ENCODE measurements at places on chromosomes 3 and 15.

DNA sequence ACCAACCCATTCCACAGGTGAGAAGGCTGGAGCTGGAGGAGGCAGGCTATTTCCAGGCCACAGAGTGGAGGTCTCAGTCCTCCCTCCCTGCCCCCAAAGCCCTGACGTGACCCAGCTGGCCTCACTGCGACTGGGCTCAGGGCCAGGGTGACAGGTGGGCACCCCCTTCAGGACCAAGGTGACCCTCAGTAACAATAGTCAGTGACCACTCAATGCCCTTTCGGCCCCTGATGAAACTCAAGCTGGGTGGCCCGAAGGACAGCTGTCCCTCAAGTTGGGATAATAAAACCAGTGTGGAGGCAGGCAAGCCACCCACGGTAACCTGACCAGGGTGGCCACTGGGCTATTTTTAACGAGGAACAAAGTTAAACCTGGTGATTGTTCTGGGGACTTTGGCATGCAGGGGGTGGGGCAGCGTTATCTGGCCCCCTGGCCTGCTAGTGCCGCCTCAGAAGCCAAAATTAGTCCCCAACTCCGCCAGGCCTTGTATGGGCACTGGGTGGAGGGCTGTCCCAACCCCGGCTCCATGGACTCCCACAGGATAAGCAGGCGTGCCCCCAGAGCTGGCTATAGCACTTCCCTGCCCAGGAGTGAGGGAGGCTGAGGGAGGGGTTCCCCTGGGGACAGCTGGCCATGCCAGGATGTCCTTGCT is 1.1 kb downstream of the TNNC1 start:
- DNase-seq: no peak

DNA sequence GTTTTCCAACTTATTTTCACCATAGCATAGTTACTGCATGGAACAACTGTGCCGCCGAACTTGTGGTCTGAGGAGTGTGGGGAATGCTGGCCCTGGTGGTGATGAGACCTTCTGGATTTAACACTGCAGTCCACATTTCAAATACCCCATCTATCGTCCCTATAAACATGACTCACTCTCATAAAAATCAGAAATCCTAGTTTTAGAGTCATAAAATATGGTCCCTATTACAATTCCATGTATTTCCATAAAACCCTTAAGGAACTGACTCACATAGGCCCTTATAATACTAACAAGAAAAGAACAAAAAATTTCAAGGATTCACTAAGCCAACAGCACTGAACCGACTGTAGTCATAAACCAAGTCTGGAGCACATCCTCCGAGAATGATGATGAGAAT is 147.2 kb downstream of the FOXP1 start:
- DNase-seq: no peak

DNA sequence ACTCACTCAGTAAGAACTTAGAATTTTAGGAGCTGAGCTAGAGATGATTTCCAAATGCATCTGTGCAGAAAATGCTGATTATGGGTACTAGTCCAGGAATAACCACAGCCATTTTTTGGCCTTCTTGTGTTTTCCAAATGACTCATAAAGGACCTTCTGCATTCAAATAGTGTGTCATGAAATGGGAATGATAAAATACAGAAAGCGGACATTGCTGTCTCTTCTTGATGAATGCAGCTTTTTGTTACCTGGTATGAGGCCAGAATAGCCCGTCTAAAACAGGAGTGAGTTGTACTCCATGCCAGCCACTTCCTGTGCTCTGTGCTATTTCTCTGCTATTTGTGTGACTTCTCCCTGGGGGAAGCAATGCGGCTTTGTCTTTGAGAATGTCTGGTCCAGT is 20.5 kb upstream of the FRMD5 start:
- DNase-seq: no peak

- no peak for DNase-seq
Observed at GRCh38 chr3:10600296-10600714, 94.9 kb upstream of the ATP2B2 start.

DNA sequence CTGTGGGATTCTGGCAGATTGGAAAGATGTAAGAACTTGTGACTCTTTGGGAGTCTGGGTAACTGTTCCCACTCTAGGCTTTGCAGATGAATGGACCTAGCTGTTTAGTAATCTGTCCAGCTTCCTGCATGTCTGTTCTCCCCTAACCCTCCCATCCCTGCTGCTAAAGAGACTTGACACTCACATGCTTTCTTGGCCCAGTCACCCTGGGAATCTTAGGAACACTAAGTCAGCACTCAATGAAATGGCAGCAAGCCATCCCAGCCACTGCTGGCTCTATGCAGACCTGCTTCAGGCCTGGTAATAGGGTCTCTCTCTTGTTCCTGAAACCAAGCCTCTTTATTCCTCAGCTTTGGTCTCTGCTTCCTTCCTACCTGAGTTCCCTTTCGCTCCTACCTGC is 63.7 kb upstream of the THSD4 start:
- DNase-seq: no peak

GRCh38 chr3:134642445-134643149 is 8.2 kb downstream of the KY start:
- no peak for DNase-seq

- DNase-seq: no peak
Observed at GRCh38 chr15:33154351-33155166, 40.0 kb downstream of the FMN1 start.

DNA sequence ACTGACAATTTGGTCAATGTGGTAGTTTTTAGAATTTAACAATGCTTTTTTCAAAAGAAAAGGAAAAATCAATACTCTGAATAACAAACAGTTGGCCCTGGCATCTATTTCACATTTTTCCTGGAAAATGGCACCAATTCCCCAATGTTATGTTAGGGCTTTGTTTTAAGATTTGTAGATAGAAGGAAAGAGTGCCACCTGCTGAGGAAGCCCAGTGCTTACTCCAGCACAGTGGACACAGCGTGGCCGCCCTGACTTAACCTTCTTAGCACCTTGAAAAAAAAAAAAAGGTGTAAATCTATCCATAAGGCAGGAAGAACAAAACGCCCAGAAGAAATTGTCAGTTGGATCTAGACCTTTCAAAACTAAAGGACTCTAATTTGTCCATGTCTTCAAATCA is 110.7 kb upstream of the CNTN4 start:
- DNase-seq: no peak

DNA sequence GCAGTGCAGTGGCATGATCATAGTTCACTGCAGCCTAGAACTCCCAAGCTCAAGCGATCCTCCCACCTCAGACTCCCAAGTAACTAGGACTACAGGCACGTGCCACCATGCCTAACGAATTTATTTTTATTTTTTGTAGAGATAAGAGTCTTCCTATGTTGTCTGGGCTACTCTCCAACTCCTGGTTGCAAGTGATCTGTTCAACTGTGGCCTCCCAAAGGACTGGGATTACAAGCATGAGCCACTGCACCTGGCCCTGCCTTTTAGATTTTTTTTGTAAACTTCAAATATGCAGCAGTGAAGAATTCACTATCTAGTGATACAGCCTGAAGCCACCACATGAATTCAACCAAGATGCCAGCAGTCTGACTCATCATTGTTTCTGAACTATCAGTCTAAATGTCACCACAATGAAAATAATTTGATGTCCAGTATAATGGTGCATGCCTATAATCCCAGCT is 32.7 kb downstream of the UBXN7 start:
- no peak for DNase-seq

- DNase-seq: no peak
Observed at GRCh38 chr3:122697952-122698620, 17.4 kb downstream of the PARP14 start.

DNA sequence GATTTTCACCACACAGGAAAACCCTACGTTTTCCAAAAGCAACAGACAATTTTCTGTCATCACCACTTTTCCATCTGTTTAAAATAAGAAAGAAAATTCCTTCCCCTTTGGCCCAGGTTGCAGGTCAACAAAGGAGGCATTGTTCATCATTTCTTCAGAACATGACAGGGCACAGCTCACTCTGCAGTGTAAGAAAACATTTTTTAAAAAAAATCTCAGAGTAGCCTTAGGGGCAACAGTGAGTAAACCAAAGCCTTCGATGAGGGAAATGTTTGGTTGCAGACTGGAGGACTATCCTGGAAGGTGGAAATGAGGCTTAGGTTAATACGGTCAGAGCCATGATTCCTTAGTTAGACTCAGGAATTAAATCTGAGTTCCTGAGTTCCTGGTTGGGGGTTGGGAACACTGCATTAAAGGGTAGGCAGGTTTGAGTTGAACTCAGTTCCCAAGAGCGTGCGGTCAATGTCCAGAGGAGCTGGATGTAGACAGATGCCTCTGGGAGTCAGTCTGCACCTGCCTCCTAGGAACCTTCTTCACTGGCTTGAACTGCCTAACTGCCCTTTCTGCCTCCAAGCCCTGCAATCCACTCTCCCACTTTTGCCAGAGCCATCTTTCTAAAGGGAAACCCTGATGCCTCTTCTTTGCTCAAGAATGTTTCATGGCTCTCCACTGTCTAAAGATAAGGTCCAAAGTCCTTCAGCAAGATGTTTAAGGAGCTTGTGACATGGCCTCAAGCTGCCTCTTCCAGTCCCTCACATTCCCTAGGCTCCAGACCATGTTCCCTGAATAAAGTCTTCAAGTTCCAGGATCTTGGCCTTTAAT is 3.3 kb upstream of the HES1 start:
- no peak for DNase-seq

DNA sequence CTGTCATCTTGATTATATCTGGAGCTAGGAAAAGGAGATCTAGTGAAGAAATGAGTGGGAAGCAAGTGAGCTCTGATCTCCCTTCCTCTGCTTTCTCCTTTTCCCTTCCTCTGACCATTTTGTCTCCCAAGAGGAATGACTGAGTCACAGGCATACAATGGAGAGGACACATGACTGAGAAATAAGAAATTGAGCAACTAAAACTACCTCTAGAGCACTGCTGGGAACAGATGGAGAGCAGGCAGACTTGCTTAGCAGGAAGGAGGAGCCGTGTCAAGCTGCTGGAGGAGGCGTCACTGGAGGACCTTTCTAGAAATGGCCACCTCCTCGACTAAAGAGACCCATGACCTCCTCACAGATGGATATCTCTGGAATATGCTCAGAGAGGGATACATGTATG is 66.9 kb upstream of the MYO5C start:
- DNase-seq: no peak

- DNase-seq: no peak
Observed at GRCh38 chr3:32048487-32049182, 57.8 kb upstream of the GPD1L start.

DNA sequence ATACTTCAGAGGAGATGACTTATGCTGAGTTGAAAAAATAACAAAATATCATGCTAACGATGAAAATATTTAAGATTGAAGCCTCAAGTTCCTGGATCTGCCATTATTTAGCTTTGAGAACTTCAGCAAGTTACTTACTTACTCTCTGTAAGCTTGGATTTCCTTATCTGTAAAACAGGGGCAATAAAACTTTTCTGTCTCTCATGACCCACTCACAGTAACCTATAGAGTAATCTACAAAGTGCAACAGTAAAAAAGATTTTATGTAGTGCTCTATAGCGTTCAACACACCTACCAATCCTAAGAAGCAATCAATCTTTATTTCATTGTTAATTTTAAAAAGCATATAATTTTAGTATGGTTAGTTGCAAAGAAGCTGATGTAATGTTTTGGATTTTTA is 478.6 kb downstream of the ZIC1 start:
- no peak for DNase-seq

DNA sequence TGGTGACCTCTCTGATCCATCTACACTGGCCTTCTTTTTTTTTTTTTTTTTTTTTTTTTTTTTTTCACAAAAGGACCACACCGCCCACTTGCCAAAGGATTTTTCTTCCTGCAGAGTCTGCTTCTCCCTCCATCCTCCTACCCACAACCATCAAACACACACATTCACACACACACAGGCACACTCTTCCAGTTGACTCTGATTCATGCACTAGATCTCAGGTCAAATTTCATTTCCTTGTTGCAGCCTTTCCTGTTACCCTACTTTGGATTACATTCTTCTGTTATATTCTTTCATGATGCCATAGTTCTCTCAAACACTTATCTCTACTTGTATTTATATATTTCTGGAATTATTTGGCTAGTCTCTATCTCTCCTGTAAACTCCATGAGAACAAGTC is 133.9 kb downstream of the STAC start:
- DNase-seq: no peak

DNA sequence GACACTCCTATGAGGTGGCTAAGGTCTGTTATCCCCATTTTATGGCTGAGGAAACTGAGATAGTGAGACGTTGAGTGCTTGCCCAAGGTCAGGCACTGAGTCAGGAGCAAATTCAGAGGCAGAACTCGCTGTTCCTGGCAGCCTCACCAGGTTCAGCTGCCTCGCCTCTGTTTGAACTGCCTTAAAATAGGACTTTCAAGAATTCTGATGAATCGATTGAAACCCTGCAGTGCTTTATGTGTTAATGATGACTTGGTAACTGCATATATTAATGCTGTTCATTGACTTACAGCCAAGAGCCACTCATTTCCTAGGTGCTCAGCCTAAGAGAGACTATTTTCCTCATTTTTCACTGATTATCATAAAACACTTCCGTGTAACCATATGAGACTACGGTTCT is 79.5 kb upstream of the BHLHE40 start:
- no peak for DNase-seq

GRCh38 chr3:64152086-64152485 is 73.2 kb downstream of the PRICKLE2 start:
- DNase-seq: no peak

GRCh38 chr15:39828374-39828931 is 45.8 kb upstream of the FSIP1 start:
- DNase-seq: no peak

DNA sequence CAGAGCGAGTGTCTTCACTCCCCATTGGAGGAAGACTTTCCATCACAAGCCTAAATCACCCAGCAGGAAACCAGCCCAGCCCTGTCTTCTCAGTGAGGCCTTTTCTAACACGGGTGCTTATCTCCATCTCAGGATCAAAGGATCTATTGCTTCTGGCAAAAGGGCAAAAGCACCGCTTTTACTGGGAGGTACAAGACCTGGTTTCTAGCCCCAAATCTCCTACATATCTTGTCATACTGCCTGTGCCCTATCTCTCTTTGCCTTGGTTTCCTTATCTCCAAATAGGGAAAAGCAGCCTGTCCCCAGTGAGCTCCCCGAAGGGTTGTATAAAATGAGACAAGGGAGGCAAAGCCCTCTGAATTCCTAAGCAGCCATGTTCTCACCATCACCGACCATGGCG is 5.2 kb downstream of the GLB1 start:
- DNase-seq: no peak

DNA sequence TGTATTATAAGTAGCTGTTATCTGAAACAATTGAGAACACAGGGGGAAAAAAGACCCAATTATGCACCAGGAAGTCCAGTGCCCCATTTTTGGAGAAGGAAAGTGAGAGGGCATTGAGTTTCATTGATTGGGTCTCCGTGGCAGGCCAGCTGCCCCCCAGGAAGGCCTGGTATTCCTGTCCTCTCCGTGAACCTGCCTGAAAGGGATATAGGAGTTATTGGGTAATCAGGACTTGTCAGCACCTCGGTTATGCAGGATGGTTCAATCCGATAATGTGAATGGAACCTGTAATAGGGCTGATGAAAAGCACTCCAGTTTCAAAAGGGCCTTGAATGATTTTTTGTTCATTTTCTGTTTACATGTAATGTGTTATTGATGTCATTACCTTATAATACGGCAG is 122.0 kb upstream of the RARB start:
- DNase-seq: no peak

- no peak for DNase-seq
Observed at GRCh38 chr3:9198899-9199335, 50.5 kb downstream of the SRGAP3 start.

Measured in stimulated activated CD4-positive, alpha-beta T cell treated with anti-CD3 and anti-CD28 coated beads, TNF-alpha, amount 100 ng/mL, for 4 hours (primary cell).